ENCODE measurements at places on chromosomes 3 and 15.

DNA sequence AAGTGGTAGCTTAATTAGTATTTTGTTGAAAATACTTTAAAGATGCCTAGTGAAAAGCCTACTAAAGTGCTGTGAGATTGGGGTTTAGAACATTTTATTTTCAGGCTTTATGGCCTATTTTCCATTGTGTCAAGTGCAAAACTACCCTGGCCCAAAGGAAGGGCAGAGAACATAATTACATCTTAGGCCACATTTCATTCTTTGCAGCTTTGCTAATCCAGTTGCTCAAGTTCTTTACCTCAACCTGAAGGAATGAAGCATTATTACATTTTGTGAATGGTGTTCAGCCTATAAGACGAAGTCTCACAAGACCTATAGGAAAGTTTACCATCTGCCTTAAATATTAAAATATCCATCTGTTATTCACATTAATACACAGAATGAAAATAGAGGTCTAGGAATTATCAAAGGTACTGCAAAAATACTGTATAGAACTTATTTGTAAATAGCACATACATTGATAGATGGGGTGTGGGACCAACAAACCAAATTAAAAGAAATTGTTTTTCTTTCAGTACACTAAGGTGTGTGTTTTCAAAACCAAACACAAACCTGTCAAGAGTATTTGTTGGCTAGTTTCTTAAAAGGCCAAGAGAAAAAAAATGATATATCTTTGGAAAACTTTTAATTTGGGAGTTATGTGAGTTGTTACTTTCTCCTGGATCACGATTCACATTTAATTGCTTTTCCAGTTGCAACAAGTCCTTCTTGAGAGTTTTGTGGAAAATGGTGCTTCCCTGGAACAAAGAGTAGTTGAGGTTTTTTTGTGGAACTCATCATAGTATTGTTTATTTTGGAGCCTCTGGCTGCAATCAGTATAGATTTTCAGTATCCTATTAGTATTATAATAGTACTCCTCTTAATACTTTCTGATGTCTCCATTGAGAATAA lies 12.0 kb upstream of the SETD5 start:
- no peak for DNase-seq

DNA sequence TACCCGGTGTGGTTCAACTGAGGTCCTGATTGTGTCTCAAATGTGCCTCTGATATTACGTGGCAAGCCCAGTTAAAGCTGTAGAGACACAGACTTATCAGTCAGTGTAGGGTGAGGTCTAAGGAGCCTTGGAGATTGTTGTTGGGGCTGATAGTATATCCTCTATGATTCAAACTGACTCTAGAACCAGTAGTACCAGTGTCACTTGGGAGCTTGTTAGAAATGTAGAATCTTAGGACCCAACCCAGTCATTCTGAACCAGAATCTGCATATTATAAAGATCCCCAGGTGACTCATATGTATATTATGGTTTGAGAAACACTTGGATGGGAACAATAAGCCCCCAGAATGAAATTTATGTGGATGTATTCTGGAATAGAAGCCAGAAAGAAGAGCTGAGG lies 83.5 kb downstream of the PIK3R4 start:
- no peak for DNase-seq

- DNase-seq = no peak
Observed at GRCh38 chr3:115548611-115549010, 74.7 kb upstream of the GAP43 start.

DNA sequence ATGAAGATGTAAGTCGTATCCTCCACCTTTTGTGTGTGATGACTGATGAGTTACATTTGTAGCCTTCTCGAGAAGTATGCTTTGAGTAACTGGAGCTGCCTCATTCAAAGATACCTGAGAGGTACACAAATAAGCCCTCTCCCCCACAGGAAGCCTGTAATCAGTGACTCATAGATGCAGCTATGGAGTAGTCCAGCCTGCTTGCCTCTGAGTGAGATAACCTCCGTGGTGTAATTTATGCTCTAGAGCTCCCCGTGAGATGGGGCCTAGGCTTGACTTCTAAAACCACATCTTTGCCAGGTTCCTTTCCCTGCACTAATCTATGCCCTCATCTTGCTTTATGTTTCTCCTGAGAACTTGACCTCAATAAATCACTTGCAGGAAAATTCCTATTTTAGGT lies 291.7 kb downstream of the SUCLG2 start:
- DNase-seq = peak; percentile 33

DNA sequence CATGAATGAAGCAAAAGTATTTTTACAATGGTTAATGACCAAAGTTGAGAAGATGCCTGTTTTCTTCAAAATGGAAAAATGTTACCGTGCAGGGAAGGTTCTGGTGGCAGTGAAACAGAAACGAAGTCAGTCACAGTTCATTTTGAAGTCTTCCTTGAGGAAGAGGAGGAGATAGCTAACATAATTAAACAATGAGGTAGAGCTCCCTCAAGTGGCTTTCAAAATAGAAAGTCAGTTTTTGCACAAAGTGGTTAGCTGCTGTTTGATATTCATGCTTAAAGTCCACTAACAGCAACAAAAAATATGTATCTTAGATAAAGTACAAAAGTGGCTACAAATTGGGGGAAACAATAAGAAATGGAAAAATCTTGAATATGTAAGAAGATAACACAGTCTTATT lies 87.3 kb downstream of the TFG start:
- DNase-seq = no peak

- DNase-seq = peak; percentile 72
Observed at GRCh38 chr15:83446904-83447709, at the start of gene SH3GL3. TSS of gene SH3GL3 (plus strand) at chr15:83447341. CDS start at chr15:83447534, 193 bp downstream.

DNA sequence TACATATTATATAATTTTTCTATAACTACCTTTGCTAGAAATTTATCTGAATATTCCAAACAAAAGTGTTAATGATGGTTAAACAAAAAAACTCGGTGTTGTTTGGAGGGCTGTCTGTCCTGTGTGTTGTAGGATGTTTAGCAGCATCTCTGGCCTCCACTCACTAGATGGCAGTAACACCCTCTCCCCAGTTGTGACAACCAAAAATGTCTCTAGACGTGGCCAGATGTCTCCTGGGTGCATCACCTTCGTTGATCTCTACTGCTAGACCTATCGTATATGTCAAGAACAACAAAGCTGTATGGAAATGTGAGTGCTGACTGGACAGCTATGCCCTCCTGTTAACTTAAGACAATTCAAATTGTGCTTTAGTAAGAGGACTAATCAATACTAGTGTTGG lies 14.1 kb downstream of the ANKRD34C start:
- no peak for DNase-seq

DNA sequence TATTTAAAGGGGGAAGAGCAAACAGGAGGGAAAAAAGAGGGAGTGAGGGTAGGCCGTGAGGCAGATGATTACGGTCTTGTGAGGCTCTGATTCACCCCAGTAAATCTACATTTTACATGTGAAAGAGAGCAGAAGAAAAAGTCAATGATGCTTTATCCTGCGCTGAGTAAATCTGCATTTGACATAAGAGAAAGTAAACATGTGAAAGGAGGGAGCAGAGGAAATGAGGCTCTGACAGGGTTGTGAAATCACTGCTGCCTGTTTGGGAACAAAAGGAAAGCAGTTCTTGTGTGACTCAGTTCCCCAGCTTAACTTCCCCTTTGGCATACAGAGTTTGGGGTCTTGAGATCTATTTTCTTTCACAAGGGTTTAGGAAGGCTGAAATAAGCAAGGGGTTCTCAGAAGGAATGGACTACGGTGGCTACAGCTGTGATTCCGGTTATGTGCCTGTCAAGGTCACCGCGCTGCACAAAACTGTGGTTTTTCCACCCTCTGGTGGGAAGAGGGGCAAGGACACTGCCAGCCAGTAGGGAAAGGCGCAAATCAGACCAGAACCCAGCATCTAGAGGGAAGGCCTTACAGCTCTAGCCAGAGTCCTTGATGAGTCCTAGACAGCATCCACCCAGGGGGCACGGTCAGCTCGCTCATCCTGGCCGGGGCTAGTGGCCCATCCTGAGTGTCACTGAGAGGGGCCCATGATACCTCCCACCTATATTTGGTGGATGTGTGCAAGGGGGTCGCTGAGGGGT lies 18.9 kb upstream of the HCN4 start:
- no peak for DNase-seq

Data from activated T-cell treated with anti-CD3 and anti-CD28 coated beads, Interleukin-2, amount 50 U/mL, for 48 hours (primary cell).